ENCODE measurements at places on chromosomes 1 and 21. TPM values are rescaled to one million over a fixed set of nuclear protein-coding genes. Genes with fewer than 3 reads are reported as not detected.
A peak's percentile ranks its signal among the peaks of the same experiment; 100 is the strongest.

DNA sequence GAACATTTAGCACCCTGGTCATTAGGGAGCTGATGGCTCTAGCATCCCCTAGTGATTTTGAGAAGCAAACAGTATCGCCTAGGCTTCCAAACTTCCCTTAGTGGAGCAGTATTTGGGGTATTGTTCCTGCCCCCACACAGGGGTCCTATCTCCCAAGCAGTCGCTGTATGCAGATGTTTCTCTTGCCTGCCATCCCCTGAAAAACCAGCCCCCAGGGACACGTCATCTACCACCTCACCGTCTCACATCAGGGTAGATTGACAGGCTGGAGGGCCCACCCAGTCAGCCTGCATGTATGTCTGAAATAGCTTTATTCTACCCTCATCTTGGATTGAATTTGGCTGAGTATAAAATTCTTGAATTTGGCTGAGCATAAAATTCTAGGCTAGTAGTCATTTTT lies 33.9 kb downstream of the TENT5C start:
- peaks cover 5% of the 10 kb centered on the region for H3K27me3 ChIP-seq
- H3K27ac ChIP-seq, result no peak overlapping the region
- H3K36me3 ChIP-seq, result no peaks in the 10 kb centered on the region
- H3K4me1 ChIP-seq, result no peaks in the 10 kb centered on the region
- H3K4me3 ChIP-seq, result no peak overlapping the region
- no peak for DNase-seq

The CD101 gene
- under 0.01 TPM for total RNA-seq

DNA sequence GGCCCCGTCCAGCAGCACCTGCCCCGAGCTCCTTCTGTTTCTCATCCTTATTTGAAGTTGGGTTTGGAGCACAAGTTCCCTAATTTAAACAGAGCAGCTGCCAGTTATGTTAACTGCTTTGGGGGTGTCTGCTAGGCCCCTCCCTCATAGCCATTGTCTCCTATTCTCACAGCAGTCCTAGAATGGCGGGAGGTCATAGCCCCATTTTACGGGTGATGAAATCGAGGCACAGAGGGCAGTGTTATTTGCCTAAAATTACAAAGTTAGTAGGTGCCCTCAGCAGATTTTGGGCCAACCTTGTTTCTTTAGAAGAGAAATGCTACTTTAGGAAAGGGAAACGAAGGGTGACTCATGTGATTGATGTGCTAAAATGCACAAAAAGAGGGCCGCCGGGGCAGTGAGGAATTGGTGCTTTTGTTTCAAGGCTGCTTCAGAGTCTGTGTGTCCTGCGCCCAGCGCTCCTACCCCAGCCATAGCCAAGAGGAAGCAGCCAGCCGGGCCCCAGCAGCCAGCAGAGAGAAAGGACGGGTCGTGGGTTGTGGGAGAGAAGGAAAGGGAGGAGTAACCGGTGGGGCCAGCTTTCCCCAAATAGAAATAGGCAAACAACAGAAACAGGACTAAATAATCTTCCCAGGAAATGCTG lies 13.0 kb downstream of the VANGL1 start:
- peaks cover 4% of the 10 kb centered on the region for H3K4me1 ChIP-seq
- no peak overlapping the region for H3K4me3 ChIP-seq
- DNase-seq, result peak; percentile 86
- no peaks in the 10 kb centered on the region for H3K27me3 ChIP-seq
- H3K27ac ChIP-seq, result no peak overlapping the region

DNA sequence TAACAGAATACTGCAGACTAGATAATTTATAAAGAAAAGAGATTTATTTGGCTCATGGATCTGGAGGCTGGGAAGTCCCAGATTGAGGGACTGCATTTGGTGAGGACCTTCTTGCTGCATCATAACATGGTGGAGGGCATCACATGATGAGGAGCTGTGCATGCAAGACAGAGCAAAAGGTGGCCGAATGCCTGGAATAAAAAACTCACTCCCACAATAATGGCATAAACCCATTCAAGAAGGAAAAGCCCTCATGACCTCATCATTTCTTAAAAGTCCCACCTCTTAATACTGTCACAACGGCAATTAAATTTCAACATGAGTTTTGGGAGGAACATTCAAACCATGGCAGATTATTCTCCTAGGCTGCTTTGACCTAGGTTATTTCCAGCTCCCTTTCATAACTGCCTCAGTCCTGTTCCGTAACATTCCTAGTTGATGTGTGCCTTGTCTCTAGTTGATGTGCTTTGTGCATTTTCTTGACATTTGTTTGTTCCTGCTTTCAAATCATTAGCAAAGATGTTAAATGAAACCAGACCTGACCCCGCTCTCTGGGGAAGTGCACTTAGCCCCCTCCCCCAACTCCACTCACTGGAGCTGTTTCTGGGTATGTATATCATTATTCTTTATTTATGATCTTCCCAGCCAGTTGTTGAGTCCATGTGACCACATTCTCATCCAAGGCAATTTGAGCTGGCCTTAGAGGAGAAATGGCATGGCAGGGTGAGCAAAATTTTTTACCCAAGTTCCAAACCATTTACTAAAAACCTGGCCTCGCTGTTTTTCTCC lies 148.5 kb downstream of the GDAP2 start:
- no peak for DNase-seq
- no peaks in the 10 kb centered on the region for H3K4me1 ChIP-seq
- H3K27me3 ChIP-seq, result no peaks in the 10 kb centered on the region
- H3K27ac ChIP-seq, result no peak overlapping the region

DNA sequence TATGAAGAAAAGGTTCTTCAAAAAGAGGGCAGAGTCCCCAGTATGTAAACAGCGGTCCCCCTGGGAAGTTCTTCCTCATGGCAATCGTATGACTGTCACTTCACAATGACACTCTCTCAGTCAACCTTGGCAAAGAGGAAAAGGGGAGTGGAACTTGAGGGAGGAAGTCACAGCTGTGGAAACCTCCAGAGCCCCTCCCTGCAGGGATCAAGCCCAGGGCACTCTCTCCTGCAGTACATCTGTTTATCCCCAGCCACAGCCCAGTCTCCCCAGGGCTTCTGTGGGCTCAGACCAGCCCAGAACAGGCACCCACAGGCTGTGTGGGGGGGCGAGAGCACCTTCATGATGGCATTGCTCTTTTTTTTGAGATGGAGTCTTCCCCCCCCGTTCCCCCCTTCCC lies 2.0 kb downstream of the ATP13A2 start:
- H3K36me3 ChIP-seq, result peaks cover 5% of the 10 kb centered on the region
- H3K27ac ChIP-seq, result no peak overlapping the region
- H3K4me3 ChIP-seq, result no peak overlapping the region

DNA sequence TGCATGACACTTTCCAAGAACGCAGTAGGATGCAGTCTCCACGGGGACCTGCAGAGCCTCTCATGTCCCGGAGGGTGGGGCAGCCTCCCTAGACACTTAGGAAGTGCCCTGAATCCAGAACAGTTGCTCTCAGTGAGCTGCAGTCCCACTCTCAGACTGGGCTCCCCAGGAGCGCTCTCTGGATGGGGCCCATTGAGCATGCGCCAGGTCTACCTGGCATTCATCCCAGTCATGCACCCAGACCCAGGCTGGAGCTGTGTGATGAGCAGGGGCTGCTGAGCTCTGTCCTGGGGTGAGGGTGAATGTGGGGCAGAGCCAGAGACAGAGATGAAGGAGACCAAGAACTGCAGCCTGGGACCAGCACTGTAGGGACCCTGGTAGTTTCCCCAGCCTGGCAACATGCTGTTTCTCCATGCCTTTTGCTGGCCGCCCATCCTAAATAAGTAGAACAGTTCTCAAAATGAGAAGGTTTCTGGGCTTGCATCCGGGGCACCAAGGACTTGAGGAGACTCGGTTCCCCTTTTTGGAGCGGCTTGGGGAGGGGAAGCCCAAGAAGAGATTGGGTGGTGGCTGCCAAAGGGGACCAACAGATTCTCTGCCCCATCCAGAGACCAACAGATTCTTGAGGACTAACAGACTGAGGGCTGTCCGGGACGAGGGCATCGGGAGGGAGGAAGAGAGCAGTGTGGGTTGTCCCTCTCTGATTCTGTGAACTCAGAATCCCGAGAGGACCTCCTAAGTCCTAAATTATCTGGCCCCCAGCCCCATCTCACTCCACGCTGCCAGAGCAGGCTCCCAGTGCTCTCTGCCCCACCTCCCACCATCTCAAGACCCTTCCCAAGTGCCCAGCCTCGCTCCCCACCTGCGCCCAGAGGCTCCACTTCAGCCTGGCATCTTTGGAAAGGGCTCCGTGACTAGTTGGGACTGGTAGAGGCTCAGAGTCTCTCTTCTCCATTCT lies 1.0 kb upstream of the PGLYRP4 start:
- no peak overlapping the region for H3K27ac ChIP-seq

- no peak overlapping the region for H3K27ac ChIP-seq
- H3K36me3 ChIP-seq, result no peaks in the 10 kb centered on the region
- no peak for DNase-seq
- peaks cover 38% of the 10 kb centered on the region for H3K27me3 ChIP-seq
- no peak overlapping the region for H3K4me3 ChIP-seq
Measured at GRCh38 chr1:20399196-20399595, 86.8 kb downstream of the CAMK2N1 start.

The AADACL4 gene
- total RNA-seq, result not detected

GRCh38 chr1:233599542-233600073 lies 14.3 kb upstream of the KCNK1 start:
- no peaks in the 10 kb centered on the region for H3K27me3 ChIP-seq
- no peaks in the 10 kb centered on the region for H3K4me1 ChIP-seq
- H3K27ac ChIP-seq, result no peak overlapping the region
- no peak for DNase-seq

The GJC2 gene
- 0.88 TPM for total RNA-seq
